Activated CD8-positive, alpha-beta memory T cell treated with anti-CD3 and anti-CD28 coated beads, Interleukin-2, amount 10 ng/mL, durations not matched to agents 7 days and 5 days (primary cell): ENCODE measurements at places on chromosomes 16 and 17. TPM values are rescaled to one million over a fixed set of nuclear protein-coding genes. Genes with fewer than 3 reads are reported as not detected.

DNA sequence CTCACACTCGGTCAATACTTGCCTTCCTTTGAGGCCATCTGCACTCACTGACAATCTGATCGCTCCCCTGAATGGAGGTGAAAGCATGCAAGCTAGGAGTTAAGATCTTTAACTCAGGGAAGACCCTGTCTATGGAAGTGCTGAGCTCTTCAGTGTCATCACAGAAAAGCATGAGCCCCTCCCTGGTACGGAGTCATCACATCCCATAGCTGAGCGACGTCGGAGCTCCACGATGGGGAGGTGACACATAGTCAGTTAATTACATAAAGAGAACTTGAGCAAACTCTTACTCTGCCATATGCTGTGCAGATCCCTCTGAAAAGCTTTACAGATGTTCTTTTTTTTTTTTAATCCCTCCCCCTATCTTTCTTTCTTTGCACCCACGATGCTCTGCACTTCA is 463.2 kb downstream of the WWOX start:
- no peaks in the 10 kb centered on the region for H3K27me3 ChIP-seq
- no peaks in the 10 kb centered on the region for H3K36me3 ChIP-seq
- no peak for DNase-seq
- peaks cover 8% of the 10 kb centered on the region for H3K4me1 ChIP-seq

DNA sequence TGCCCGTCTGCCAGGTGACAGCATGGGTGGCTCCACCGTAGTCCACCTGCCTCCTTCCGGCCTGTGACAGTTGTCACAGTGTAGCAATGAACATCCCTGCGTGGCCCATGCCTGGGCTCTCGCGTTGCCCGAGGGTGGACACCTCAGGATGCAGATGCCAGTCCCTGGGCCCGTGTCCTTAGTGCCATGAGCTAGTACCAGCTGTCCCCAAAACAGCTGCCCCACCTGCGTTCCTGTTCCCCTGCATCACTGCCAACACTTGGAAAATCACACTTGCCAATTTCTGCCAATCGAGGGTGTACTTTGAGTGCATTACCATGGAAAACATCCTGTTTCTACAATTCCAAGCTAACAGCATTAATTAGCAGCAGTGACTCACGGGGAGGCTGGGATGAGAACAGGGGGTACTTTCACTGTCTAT is 9.0 kb upstream of the C16orf95 start:
- no peak overlapping the region for H3K4me3 ChIP-seq
- H3K27me3 ChIP-seq, result no peaks in the 10 kb centered on the region
- no peak overlapping the region for H3K27ac ChIP-seq
- peaks cover 5% of the 10 kb centered on the region for H3K36me3 ChIP-seq
- peaks cover 9% of the 10 kb centered on the region for H3K4me1 ChIP-seq
- no peak for DNase-seq

- no peaks in the 10 kb centered on the region for H3K36me3 ChIP-seq
- H3K4me1 ChIP-seq, result peaks cover 10% of the 10 kb centered on the region
- H3K4me3 ChIP-seq, result no peak overlapping the region
- no peak overlapping the region for H3K27ac ChIP-seq
- H3K27me3 ChIP-seq, result no peaks in the 10 kb centered on the region
Measured at GRCh38 chr17:45438931-45439610, 6.4 kb upstream of the ARHGAP27 start.

DNA sequence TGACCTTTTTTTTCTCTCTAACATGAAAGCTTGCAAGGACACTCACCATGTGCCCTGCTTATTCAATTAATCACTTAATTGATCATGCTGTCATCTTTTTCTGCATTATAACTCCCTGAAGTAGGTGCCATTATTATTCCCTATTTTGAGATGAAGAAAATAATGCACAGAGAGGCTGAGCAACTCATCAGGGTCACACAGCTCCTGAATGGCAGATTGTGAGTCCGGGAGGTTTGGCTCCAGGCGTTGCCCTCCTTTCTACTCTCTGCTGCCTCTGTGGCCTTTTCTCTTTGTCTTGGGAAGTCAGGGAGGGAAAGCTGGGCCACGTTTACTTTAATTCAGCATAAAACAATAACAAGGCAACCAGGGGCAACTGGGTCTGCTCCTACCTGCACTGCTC is 17.2 kb upstream of the N4BP1 start:
- peaks cover 26% of the 10 kb centered on the region for H3K4me1 ChIP-seq
- H3K27ac ChIP-seq, result no peak overlapping the region
- peaks cover 8% of the 10 kb centered on the region for H3K27me3 ChIP-seq
- H3K36me3 ChIP-seq, result no peaks in the 10 kb centered on the region
- H3K4me3 ChIP-seq, result no peak overlapping the region

DNA sequence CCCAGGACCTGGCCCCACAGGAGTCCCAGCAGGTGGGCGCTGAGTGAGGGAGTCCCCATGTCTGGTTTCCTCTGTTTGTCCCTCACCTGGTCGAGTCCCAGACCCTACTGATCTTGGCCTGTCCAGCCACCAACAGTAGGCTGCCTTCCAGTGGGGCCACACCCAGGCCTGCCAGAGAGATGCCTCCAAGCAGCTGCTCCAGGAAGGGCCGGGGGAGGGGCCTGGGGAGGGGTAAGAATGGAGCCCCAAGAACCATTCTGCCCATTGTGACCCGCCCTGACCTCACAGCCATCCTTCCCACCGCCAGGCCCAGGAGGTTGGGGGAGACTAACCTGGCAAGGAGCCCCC is 736 bp downstream of the SPATA20 start:
- peaks cover 9% of the 10 kb centered on the region for H3K4me1 ChIP-seq
- peak overlapping the region; percentile 75 for H3K4me3 ChIP-seq
- H3K27me3 ChIP-seq, result peaks cover 9% of the 10 kb centered on the region
- DNase-seq, result no peak

- no peaks in the 10 kb centered on the region for H3K36me3 ChIP-seq
- peak; percentile 33 for DNase-seq
- H3K4me3 ChIP-seq, result no peak overlapping the region
- H3K27ac ChIP-seq, result no peak overlapping the region
- peaks cover 33% of the 10 kb centered on the region for H3K4me1 ChIP-seq
Measured at GRCh38 chr17:77694391-77695363, 263.8 kb upstream of the TNRC6C start.

ERAL1 gene
- 46.1 TPM for total RNA-seq

HSD17B1 gene
- 1.1 TPM for total RNA-seq

TIMP2 gene
- total RNA-seq, result 2.9 TPM

DNA sequence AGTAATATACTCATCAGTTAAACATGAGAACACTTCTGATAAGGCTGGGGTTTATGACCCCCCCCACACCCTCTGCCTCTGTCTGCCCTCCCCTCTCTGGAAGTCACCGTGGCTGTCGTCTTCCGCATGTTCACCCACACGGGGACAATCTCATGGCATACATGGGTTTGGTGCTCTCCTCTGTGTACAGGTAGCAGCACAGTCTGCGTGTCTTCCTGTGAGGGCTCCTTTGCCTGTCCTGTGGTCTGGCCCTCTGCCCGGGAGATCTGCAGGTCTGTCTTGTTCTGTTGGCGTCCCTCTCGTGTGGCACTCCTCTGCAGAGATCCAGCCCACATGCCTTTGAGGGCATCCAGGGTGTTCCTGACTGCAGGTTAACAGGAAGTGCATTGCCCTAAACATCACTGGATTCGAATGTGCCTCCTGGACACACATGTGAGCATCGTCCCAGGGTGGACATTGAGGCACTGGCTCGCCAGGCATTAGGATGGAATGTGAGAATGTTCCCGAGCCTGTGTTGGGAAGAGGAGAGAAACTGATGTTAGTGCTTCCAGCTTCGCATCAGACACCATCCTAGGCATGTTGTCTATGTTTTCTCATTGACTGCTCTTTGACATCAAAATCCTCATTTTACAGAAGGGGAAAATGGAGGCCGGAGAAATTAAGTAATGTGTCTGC is 54.5 kb downstream of the NKD1 start:
- H3K27ac ChIP-seq, result no peak overlapping the region
- H3K27me3 ChIP-seq, result no peaks in the 10 kb centered on the region
- DNase-seq, result no peak
- peaks cover 3% of the 10 kb centered on the region for H3K4me1 ChIP-seq

DNA sequence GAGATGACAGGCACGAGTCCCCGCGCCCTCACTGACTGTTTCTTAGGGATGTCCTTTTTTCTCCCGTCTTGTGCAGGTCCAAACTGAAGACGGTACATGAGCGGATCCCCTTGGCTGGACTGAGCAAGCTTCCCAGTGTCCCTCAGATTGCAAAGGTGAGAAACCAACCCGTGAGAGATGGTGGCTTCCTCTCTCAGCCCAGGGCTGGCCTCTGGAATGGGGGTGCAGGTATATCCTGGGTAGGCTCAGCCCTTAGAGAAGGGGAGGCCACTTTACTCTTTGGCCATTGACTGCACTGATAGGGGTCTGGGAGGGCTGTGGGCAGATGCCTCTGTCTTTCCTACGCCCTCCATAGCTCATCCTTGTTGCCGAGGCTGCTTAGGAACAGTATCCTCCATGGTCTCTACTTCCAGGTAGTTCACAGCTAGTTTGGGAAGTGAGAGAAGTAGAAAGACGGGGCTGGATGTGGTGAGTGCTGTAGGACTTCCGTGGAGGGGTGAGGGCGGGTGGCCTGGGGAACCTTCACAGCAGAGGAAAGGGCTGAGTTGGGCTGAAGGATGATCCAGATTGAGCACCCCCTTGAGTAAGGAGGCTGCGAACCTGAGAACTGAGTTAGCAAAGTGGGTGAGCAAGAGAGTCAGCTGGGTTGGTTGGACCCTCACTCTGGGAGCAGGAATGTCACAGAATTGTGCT is 83.0 kb downstream of the OR1D5 start:
- H3K27ac ChIP-seq, result no peak overlapping the region
- no peaks in the 10 kb centered on the region for H3K27me3 ChIP-seq
- no peak overlapping the region for H3K4me3 ChIP-seq
- no peaks in the 10 kb centered on the region for H3K4me1 ChIP-seq

DNA sequence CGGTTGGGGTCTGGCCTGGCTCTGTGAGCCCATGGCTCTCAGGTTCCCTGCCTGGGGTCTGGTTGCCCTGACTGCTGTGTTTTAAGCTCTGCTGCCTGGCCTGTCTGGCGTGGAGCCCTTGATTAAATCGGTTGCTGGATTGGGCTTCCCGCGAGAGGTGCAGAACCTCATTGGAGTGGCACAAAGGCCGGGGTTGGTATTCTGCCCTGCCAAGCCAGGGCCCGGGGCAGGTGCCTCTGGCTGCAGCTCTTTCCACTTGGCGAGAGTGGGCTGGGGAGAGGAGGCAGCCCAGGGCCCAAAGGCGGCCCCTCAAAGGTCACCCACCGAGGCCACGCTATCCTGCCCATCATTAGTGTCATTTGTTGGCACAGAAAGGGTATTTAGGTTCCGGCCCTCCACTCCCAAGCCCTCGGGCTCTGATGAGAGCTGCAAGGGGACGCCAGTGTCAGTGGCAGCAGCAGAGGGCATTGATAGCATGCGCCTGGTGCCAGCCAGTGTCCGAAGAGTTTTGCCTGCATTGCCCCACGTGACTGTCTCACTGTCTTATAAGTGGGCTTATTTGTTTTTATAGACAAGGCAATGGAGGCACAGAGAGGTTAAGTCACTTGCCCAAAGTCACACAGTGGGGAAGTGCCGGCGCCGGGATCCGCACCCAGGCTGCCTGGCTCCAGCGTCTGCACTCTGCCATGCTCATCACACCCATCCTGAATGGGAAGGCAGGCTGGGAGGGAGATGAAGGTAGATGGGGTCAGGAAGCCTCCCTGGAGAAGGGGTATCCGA is 68.0 kb upstream of the CIBAR2 start:
- H3K27me3 ChIP-seq, result peaks cover 14% of the 10 kb centered on the region
- no peaks in the 10 kb centered on the region for H3K4me1 ChIP-seq
- H3K27ac ChIP-seq, result no peak overlapping the region
- H3K4me3 ChIP-seq, result no peak overlapping the region
- H3K36me3 ChIP-seq, result no peaks in the 10 kb centered on the region

KRTAP2-2 gene
- total RNA-seq, result not detected

- peaks cover 29% of the 10 kb centered on the region for H3K36me3 ChIP-seq
- H3K27me3 ChIP-seq, result no peaks in the 10 kb centered on the region
Measured at GRCh38 chr17:46092991-46093390, 93.9 kb downstream of the STH start.

- H3K4me3 ChIP-seq, result no peak overlapping the region
- H3K27me3 ChIP-seq, result peaks cover 2% of the 10 kb centered on the region
Measured at GRCh38 chr17:79290726-79291125, 216.1 kb downstream of the ENGASE start.
